ENCODE measurements at places on chromosomes 6 and 20.

GRCh38 chr6:42947950-42948349 lies 12.6 kb upstream of the GNMT start:
- no peak for DNase-seq

GRCh38 chr6:24520929-24521546 lies 26.3 kb downstream of the ALDH5A1 start:
- no peak for DNase-seq

DNA sequence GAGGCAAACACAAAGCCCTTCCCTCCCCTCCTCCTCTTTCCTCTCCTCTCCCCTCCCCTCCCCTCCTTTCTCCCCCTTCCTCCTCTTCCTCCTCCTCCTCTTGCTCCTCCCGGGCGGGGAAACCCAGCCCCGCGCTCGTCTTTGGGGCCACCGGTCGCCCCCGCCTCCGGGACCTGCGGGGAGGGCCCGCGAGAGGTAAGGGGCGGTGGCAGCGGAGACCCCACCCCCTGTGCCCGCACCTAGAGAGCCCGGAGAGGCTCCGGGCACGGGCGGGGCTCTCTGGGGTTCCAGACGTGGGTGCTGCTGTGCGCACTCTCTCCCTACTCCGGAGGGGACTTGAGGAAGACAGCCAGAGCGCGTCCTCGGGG lies at the start of gene RIN2:
TSS of gene RIN2 (plus strand) at position 126 of the 368 bp plus-strand sequence. CDS start 131,344 bp downstream, outside the sequence.
- no peak for DNase-seq

DNA sequence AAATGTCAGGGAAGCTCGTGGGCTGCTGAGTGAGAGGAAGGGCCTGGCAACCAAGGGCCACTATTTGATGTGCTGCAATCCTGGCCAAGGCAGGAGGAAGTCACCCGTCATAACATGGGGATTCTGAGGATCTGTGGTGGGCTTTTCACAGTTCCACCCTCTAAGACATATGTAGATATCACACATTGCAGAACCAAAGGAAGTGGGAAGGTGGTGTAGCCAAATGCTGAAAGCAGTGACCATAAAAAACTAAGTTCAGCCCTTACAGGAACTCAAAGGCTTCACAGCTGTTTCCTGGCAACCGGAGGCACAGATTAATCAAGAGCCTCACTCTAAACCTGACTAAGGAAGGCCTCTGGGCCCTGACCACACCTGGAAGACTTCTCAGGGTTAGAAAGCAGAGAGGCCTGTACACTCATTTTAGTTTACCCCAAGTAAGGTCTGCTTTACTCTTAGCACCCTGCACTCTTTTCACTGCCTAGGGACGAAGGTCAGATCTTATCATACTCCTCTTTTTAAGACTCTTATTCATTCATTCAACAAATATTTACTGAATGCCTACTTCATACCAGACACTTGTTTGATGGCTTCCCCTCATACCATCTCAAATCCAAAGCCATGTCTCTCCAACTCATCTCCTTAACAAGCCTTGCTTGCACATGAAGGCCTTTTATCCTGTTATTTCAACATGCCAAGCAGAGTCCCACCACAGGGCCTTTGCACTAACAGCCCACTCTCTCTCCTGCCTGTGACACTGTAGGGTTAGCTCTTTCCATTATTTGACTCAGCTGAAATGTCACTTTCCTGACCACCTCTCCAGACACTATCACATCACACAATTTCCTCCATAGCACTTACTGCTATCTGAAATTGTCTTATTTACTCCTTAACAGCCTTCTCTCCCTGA lies 2.6 kb downstream of the UBE2V1 start:
- no peak for DNase-seq

DNA sequence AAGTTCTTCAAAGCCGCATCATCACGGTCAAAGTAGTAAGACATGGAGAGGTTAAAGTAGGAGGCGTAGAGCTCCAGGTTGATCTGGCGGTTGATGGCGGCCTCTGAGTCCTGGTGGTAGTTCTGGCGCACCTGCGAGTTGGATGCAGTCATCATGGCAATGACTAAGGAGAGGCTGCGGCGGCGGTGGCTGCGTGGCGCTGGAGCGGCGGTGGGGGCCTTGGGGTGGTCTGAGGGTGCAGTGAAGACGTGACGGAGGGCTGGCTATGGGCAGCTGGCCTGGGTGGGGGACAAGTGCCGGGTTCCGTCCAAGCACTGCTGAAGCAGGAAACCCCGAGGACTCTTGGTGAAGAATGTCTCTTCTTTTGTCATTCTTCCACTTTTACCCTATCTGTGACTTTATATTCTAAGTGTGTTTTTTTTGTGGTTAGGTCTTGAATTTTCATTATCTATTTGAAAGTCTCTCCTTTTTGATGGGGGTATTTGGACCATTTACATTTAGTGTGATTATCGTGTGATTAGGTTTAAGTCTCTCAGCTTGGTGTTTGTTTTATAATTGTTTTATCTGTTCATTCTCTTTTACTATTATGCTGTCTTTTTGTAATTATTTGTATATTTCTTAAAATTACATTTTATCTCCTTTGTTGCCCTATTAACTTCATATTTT lies 94.6 kb downstream of the TFAP2B start:
- no peak for DNase-seq

GRCh38 chr6:137305691-137306090 lies 86.5 kb upstream of the IFNGR1 start:
- DNase-seq: no peak

- DNase-seq: no peak
Observed at GRCh38 chr20:37516811-37517750, 4.0 kb upstream of the NNAT start.

DNA sequence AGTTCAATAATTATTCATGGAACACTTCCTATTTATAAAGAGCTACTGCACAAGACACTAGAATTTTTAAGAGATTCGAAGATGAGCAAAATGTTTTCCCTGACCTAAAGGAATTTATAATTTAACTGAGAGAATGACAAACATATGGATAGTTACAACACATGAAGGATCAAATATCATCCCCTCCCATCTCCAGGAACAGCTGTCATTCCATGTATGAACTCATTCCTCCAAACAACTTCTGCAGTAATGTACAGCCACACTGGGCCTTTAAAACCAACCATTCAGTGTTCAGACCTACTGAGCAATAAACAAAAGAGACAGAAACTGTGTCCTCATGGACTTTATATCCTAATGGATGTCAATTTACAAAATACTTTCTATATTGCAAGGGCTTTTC lies 87.8 kb downstream of the KIF16B start:
- no peak for DNase-seq

- no peak for DNase-seq
Observed at GRCh38 chr6:40946738-40947301, 92.2 kb downstream of the UNC5CL start.

GRCh38 chr6:118548136-118548535 lies at the start of gene PLN:
PLN (plus strand) TSS chr6:118548296; CDS start chr6:118558922, 10,626 bp downstream.
- DNase-seq: no peak

GRCh38 chr6:14269436-14269835 lies 151.9 kb downstream of the CD83 start:
- no peak for DNase-seq

Measured in left forelimb (tissue), 1 donor.